ENCODE measurements at places on chromosomes 11 and 22.

DNA sequence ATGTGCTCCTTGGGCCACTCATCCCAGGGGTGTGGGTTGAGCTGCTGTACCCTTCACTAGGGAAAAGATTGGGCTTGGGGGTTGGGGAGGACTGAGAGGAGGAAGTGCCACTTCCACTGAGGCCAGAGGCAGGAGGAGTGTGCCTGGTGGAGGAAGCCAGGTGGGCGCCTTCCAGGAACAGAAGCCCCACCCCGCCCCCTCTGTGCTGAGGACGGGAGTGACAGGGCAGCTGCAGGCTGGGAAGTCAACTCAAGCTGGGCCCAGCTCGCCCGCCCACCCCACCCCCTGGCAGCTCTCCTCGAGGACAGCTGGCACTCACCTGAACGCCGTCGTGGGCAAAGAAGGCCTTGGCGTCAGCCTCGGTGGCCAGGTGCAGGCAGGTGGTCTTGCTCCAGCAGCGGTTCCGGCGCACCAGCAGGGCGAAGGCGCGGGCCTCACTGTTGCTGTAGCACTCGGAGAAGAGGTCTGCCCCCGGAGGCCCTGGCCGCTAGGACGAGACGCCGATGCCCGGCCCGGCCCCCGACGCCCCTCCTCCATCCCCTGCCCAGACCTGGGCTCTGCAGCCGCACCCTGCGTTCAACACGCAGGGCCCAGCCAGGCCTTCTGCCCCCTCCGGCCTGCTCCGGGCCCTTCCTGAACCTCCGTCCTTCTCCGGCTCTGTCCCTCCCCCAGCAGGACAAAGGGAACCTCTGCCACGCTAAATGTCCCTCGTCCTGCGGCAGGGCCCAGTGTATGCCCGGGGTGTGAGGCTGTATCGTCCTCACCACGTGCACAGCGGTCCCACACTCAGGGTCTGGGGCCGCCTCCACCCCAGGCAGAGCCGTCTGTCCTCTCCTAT lies 13.4 kb downstream of the TSSC4 start:
- DNase-seq, result no peak

DNA sequence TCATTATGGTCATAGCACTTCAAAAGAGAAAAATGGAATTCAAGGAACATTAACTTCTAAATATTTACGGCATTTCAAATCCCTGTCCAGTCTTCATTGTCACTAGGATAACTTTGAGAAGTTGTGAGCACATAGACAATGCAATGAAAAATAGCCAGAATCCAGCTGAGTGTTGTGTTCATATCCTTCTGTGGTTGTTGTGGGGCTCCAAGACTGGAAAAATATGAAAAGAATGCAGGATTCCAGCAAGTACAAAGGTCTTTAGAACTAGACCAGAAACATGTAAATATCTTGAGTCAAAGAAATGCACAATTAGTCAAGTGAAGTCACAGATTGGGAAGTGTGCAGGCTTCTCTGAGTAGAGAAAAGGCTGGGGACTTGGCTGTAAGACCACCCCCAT lies 68.7 kb downstream of the WT1 start:
- DNase-seq, result no peak

DNA sequence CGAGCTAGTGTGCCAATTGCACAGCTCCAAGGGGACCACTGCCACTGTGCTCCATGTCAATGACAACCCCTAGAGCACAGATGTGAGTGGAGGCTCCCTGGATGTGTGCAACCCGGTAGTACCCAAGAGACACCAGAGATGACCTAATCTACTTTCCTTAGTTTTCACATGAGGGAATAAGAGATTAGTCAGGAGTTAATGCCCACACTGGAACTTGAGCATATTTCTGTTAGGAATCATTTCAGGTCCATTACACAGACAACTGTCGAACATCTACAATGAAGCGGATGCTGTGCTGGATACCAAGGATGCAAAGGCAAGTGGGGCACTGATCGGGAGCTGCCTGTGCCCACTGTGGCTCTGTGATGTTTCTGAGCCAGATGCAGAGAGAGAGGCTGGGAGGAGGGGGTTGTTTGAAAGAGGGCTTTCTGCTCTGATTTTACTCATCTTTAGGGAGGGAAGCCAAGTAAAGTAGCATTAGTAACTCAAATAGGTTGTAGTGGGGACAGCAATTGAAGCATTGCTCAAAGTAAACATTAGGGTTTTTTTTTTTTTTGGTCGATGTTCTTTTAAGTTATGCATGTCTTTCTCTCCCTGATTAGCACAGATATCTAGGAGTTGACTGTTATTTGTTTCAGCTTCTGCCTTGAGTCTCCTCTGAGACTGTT lies 82.5 kb upstream of the SORL1-AS1 start:
- no peak for DNase-seq

DNA sequence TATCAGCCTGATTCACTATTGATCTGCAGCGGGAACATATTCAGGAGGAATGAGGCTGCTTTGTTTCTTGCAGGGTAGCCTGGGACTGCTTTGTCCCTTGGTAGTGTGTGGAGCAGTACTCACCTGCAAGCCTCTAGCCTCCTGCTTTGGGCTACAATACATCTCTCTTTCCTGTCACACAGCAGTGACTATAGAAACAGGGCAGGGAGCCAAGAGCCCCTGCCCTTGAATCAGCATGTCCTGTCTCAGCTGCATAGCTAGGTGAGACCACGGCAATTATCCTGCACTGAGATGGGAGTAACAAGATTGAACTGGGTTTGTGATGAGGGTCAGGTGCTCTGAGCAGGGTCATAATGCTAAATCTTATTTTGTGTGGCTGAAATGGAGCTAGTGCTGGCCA lies 191.9 kb downstream of the NELL1 start:
- no peak for DNase-seq

DNA sequence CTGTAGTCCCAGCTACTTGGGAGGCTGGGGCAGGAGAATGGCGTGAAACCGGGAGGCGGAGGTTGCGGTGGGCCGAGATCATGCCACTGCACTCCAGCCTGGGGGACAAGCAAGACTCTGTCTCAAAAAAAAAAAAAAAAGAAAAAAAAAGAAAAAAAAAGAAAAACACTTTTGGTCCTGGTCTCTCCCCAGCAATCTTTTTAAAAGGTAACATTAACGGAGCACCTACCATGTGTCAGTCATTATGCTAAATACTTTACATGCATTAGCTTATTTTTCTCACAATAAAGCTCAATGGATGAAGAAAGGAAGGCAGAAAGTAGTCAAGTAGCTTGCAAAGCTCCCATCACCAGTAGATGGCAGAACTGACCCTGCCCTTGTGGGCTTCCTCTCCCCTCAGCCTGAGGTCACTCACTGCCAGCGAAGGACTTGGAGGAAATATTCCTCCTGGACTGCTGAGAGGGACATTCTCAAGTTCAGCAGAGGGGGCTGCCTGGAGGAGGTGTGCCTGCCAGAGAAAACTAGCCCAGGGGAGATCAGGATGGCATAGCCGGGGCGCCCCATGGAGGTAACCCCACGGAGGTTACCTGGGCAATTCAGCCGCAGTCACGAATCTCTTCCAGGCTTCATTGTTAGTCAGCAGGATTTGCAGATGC lies 15.5 kb downstream of the APOL3 start:
- DNase-seq, result peak; percentile 16

GRCh38 chr22:38110863-38111852 lies 674 bp upstream of the BAIAP2L2 start:
- DNase-seq, result no peak

GRCh38 chr22:35604621-35605368 lies 12.3 kb downstream of the MB start:
- no peak for DNase-seq

GRCh38 chr11:74816664-74817063 lies 68.0 kb downstream of the RNF169 start:
- no peak for DNase-seq

DNA sequence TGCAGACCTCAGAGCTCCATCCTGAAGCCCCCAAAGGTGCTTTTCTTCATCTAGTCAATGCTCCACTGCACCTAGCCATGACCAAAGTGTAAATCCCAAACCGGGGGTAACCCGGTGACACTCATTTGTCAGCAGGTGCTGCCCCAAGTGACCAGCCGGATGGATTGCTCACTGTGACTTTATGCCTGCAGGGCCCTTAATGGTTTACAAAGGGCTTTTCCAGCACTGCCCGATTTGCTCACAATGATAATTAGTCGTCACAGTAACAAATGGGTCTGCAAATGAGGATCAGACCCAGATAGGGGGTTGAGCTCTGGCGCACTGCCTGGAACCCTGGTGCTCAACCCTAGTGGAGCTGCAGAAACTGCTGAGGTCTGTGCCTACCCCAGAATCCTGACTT lies 45.7 kb upstream of the CD5 start:
- DNase-seq, result no peak

GRCh38 chr11:27717377-27717776 lies 17.1 kb upstream of the BDNF start:
- DNase-seq, result no peak

GRCh38 chr22:36550701-36551495 lies 21.9 kb upstream of the EIF3D start:
- DNase-seq, result no peak

DNA sequence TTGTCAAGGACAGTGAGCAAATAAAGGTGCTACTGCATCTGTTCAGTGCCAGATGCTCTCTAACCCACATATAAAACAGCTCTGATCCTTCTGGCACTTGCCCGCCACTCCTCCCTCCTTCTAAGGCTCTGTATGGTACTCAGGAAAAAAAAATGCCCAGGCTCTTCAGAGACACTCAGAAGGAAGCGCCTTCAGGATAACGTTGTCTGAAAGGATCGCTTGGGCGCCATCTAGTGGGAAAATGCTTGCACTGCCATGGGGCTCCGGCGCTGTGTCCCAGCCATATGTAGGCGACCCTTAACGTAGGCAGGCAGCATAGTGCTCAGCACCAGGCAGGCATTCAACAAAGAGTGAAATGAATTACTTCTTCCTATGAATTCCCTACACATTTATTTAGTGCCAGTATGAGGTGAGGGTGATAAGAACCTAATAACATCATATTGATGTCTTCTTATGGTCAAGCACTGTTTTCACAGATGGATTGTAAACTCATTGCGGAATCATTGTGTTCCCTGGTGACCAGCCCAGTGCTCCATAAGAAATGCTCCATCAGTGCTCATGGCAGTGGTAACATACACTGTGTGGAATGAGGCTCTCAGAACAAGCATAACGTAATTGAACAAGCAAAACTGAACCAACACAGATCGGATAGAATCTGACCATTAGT lies 39.6 kb downstream of the PAMR1 start:
- DNase-seq, result peak; percentile 34

DNA sequence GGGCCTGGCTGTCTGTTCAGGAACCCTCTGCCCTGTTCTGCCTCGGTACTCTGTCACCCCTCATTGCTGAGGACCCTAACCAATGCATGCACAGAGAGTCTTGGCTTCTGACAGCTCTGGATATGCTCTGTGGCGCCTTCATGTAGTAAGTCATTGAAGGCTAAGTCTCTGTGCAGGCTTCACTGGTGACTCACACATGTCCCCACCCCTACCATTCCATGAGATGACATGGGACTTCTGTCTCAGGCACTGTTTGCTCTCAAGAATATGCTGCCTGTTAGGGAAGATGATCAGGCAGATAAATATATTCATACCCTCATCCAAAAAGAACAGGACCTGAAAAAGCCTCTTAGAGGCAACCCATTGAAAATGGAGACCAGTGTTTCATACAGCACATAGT lies 43.6 kb upstream of the HORMAD2 start:
- no peak for DNase-seq

GRCh38 chr11:41301023-41301422 lies 158.4 kb downstream of the LRRC4C start:
- DNase-seq, result no peak

DNA sequence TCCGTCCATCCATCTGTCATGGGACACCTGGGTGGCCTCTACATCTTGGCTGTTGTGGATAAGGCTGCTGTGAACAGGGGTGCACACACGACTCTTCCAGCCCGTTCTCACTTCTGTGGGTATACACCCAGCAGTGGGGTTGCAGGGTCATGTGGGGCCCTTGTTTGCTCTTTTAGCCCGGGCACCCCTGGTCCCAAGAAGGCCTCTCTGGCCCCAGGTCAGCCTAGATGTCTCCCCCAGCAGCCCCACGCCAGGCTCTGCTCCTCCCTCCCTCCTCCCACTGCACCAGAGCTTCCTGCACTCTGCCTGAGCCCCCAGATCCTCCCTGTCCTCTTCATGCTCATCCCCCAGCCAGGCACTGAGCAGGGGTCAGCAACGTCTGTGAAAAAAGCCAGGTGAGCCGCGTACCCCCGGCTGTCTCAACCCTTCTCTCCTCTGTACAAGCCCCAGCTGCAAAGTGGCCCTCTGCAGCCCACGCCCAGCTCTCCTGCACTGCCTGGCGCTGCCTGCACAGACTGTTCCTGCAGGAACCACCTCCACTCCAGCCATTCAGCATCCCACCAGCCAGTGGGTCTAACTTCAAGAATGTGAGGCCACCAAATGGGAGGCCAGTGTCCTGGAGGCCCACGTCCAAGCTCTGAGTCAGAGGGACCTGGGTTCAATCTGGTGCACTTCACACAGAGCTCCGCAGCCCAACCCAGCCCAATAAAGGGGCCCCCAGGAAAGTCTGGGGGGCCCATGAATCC lies 1508.9 kb downstream of the BRD1 start:
- DNase-seq, result no peak

- no peak for DNase-seq
Observed at GRCh38 chr11:5300251-5300650, 1.5 kb downstream of the OR51B4 start.

DNA sequence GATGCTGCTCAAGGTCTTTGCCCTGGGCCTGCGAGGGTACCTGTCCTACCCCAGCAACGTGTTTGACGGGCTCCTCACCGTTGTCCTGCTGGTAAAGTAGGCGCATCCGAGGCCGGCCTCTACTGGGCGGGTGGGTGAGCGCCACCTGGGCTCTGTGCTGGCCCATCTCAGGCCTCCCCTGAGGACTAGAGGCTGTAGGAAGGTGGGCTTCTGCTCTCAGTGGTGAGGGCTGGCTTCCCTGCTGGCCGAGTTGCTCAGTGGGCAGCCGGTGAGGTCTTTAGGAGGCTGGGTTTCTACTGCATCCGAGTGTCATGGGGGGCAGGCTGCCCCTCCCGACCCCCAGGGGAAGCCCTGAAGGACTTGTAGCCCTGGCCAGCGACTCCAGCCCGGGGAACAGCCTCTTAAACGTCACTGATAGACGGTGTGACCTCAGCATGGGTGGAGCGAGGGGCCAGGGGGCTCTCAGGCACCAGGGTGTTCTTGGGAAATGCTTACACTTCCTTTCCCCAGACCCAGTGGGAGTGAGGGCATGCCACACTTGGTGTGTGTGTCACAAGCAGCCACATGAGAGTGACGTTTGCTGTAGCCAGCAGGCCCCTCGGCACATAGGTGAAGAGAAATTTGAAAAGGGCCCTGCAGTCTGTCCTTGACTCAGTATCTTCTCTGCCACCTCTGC lies 30.3 kb downstream of the TPCN2 start:
- DNase-seq, result no peak

- DNase-seq, result no peak
Observed at GRCh38 chr11:12392672-12393071, 15.3 kb downstream of the PARVA start.

Data from central memory CD4-positive, alpha-beta T cell (primary cell).